ENCODE measurements at places on chromosomes 2 and 18.

DNA sequence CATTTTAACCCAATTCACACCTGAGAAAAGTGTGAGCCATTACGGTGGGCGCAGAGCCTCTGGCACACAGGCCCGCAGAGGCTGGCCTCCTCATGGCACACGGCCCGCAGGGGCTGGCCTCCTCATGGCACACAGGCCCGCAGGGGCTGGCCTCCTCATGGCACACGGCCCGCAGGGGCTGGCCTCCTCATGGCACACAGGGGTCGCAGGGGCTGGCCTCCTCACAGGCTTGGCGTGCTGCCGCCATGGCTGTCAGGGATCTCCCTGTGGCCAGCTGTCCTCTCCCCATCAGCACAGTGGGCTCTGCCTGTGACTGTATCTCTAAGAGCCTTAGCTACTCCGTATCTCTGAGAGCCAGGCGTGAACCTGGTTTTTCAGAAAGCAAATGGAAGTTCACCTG, 24.6 kb downstream of the ANO7 start:
- DNase-seq = no peak

- no peak for DNase-seq
Observed at GRCh38 chr2:223725986-223726970, 111.1 kb downstream of the AP1S3 start.

DNA sequence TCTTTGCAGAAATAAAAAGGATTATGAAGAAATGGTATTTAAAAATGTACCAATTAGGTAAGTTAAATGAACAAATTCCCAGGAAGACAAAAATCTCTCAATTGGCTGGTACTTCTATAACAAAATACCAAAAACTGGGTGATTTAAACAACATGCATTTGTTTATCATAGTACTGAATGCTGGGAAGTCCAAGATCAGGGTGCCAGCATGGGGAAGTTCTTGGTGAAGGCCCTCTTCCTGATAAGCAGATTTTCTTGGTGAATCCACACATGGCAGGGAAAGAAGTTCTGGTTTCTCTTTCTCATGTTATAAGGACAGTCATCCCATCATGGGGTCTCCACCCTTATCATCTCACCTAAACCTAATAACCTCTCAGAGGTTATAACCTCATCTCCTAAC, 271.6 kb upstream of the SETBP1 start:
- no peak for DNase-seq

DNA sequence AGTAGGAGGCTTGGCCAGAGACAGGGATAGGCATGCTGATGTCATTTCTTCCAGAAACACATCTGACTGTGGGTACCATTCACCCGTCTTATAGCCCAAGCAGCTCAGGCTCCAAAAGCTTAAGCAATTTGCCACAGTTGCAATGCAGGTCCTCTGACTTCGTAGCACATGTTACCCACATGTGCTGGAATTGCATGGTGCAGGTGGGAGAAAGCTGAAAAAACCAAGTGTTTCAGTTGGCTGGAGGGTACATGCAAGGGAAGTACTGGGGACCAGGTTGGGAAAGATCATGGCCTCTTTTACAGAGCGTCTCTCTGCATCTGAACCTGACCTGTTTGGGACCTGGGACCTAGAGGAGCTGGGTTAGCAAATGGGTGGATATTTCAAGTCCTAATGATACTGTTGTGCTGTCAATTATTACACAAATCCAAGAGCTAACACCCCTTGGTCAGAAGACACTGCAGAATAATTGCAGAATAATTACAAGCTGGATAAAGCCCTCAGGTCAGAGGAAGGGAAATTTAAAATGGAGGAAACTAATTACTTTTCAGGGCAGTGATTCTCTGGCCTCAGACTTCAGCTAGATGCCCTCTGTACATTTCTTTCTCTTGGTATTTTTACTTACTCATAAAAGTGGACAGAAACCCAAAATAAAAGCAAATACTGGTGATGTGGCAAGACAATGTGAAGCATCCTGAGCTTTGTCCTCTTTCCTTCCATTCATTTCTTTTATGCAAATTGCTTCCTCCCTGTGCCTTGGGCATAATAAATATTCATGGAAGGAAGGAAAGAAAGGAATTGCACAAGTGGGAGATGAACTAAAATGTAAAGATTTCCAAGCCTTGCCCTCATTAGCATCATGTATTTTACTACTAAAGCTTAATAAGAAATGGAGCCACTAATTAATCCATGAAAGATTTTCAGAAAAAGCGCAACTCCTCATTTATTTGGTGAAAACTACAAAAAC, 45.6 kb upstream of the TTC39C start:
- no peak for DNase-seq

- no peak for DNase-seq
Observed at GRCh38 chr2:118481299-118481698, 366.1 kb downstream of the EN1 start.

GRCh38 chr18:6947338-6948030, 170.1 kb downstream of the LAMA1 start:
- no peak for DNase-seq

DNA sequence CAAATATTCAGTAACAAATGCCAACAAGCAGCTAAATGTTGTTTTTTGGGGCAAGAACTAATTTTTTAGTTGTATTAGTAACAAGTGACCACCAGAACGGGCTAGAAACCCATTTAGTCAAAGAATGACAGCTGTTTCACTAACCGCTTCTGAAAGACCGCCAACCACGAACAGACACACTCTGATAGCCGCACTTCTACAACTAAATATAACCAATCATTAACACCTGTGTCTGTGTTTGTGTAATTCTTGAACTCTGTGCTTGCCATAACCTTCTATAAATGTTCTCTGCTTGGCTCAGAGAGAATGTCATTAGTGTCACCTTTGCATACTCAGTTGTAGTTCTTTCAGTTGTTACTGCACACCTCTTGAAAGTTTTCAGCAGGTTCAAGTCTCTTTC, 526.3 kb upstream of the LRRTM1 start:
- DNase-seq = no peak

DNA sequence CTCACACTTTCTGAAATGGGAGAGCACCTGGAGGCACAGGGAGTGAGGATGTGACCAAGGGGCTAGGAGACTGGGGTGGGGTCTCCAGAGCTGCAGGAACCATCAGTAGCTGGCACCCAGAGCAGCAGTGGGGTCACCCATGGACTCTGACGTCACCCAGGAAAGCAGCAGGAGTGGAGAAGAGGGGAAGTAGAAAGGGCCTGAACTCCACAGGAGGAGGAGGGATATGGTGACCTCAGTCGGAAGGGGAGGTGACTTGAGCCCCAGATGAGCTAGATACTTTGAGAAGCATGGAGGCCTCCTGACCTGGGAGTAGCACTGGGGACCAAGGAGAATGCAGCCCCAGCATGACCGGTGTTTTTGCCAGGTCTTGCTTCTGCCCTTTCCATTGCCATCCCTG, 8.8 kb downstream of the NMUR1 start:
- no peak for DNase-seq

DNA sequence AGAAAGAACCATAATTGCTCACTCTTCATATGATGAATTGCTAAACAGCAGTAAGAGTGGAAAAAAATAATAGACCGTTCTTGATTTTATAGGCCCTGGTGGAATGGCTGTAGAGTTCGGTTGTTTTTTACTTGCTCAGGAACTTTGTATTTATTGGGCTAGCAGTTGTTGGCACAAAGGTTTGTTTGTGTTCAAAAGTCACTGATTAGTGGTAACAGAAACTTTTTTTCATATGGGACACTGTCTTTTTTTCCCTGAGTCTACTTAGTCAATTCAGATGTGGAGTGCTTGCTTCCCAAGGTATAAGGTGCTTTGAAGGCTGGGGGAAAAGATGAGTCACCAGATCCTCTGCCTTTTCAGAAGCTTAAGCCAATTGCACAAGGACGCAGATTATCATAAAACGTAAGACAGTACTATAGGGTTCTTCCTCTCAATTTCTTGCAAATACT, 25.8 kb downstream of the PHLPP1 start:
- peak; percentile 6 for DNase-seq

- DNase-seq = no peak
Observed at GRCh38 chr18:35130236-35130635, 89.0 kb downstream of the MAPRE2 start.

- DNase-seq = no peak
Observed at GRCh38 chr2:235463893-235464292, 29.9 kb upstream of the AGAP1 start.

- no peak for DNase-seq
Observed at GRCh38 chr2:231732604-231733003, 24.3 kb downstream of the PTMA start.

DNA sequence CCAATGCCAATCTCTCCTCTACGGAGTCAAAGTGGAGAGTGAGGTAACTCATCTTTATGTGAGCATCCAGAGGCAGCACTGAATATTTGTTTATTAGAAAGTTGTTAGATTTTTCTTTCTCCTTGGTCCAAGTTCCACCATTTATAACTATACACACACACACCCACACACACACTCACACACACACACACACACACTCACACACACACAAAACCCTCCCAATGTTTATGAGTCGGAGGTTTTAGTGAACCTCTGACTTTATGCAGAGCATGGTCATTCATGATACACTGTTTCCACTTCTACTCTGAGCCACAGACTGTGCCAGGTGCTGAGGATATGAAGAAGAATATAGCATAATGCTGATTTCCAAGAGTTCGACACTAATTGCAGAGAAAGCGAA, 132.9 kb upstream of the CCDC68 start:
- DNase-seq = no peak

- no peak for DNase-seq
Observed at GRCh38 chr2:160934991-160935390, 225.2 kb upstream of the TANK start.

DNA sequence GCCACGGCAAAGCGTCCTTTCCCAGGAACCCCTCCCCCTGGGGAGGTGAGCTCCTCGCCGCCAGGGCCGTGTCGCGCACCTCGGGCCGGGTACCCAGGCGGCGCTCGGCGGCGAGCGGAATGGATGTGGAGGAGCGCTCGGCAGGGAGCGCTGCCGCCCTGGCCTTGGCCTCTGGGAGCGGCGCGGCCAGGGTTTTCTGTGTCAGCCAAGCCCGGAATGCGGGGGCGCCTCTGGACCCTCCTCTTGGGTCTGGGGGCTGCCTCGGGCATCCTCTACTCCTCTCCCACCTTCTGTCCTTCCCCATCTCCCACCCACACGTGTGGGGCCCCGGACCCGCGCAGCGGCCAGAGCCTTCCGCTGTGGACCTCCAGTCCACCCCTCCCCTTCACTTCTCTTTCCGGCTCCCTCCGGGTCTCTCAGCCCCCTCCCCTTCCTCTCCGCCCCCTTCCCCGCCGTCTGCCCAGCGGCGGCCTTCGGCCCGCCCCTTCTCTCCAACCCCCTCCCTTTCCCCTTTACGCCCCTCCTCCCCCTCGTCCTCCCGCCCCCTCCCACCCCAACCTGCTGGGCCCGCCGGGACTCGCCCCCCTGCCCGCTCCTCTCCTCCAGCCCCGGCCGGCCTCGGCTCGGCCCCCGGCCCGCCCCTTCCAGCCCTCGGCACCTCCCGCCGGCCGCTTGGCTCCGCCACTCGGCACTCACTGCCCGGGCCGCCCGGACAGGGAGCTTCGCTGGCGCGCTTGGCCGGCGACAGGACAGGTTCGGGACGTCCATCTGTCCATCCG, at the start of gene MERTK:
TSS of gene MERTK (plus strand) at position 684 of the 779 bp plus-strand sequence. CDS start 129 bp downstream, outside the sequence.
- peak; percentile 54 for DNase-seq

GRCh38 chr2:109613081-109613921, 465 bp downstream of the SEPTIN10 start:
- no peak for DNase-seq

- DNase-seq = peak; percentile 88
Observed at GRCh38 chr2:17879137-17879912, 858 bp downstream of the KCNS3 start.

GRCh38 chr2:99708231-99708630, 218.4 kb upstream of the REV1 start:
- DNase-seq = no peak

- no peak for DNase-seq
Observed at GRCh38 chr2:200862532-200863000, 1.9 kb downstream of the CLK1 start.

GRCh38 chr2:220129391-220129790, 502.0 kb downstream of the SLC4A3 start:
- no peak for DNase-seq

- DNase-seq = no peak
Observed at GRCh38 chr2:238098901-238099713, 1.0 kb upstream of the ESPNL start.

DNA sequence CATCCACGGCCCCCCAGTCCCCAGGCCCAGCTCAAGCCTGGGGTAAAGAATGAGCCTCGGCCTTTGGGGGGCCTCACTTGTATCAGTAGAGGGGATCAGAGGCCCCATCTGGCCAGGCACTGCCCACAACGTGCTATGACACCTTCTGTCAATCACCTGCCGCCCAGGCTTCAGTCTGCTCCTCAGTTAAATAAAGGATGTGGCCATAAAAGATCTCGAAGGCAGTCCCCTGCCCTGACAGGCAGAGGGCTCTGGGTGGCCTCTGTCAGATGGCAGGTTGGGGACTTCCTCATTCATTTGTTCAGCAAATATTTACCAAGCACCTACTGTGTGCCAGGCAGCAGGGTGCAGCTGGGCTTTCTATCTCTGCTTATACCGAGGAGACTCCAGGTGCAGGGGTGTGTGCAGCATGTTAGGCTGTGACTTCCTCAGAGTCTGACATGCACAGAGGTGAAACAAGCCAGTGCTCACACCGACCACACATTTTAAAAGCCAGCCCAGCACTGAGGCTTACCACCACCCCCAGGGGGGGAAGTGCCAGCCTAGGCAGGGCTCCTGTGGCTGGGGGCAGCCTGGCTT, 166.4 kb downstream of the GALNT1 start:
- no peak for DNase-seq

- DNase-seq = no peak
Observed at GRCh38 chr2:195606179-195606578, 50.8 kb upstream of the SLC39A10 start.

DNA sequence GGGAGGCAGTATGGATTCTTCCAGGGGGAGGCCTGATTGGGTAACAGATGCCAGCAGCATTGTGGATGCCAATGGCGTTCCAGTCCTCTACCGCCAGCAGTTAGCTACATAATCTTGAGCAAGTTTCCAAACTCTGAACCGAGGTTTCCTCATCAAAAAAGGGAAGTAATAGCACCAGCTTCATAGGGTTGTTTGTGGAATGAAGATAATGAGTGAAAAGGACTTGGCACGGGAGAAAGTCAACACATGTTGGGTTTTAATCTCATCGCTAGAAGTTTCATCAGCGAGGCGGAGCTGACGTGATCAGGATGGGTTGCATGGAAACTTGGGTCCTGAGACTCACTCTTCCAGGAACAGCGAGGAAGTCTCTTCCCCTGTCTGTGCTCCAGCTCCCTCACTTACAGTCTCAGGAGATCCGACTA, 266.7 kb downstream of the SH3BP4 start:
- DNase-seq = no peak

DNA sequence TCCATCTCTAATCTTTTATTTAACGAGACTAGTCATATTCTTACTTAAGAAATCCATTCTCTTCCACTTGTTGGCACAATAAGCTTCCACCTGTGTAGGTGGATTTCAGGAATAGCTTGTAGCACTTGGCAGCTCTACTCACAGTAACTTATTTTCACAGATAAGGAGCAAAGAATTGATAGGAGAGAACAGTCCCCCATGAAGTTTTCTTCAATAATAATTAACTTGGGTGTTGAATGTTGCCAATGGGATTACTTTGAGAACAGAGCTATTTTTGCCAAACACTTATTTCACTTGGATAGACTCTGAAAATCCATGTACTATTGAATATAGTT, 1388.6 kb upstream of the PIK3C3 start:
- DNase-seq = no peak

All from PC-9 (cell line).